H9 (cell line): ENCODE measurements at places on chromosomes 5 and 9.

DNA sequence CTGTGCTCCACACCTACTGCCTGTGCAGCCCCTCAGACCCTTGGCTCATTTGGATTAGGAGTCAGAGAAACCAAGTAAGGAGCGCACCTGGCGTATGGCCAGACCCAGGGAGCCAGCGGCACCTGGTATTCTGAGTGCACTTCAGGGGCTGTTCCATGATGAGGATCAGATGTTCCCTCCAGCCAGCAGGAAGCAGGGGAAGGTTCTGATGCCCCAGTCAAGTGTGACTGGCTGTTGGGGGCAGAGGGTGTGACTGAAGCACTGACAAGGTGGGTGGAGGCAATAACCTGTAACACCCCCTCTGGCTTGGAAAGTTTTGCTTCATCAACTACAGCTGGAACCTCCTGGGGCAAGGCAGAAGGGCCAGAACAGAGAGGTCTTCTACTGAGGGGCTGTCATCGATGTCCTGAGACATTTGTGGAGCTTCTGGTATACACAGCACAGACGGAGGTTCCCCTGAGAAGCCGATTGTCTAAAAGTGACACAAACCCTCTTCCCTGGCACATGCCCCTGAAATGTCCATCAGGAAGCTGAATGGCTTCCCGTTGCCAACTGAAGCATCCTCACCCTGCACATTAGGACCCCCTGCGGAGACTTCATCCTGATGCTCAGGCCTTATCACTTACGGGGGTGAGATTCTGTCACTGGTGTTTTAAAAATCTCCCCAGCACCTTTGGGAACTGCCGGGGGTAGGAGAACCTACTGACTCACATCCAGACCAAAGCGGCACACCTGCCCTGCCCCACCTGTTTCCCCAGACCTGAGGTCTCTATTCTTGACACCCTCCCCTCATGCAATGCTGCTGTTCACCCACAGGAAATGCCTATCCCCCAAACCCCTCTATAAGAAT lies 21.1 kb downstream of the TRAF1 start:
- DNase-seq: no peak

GRCh38 chr5:73544429-73545402 lies 20.7 kb downstream of the ANKRA2 start:
- DNase-seq: no peak

DNA sequence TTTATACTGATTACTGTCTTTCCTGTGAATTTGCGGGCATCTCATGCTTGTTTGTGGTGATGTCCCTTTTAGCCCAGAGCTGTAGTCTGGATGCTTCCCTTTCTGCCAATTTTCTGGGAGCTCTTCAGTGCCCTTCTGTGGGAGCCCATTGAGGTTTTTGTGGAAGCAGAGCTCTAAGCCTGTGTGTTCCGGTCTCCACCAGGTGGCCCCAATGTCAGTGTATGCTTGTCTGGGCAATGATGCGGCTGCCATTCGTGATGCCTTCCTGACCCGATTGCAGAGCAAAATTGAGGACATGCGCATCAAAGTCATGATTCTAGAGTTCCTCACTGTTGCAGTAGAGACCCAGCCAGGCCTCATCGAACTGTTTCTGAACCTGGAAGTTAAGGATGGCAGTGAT lies 35.1 kb downstream of the SH3GLB2 start:
- peak; percentile 52 for DNase-seq

GRCh38 chr5:35487233-35488025 lies 130.2 kb upstream of the SPEF2 start:
- no peak for DNase-seq

- DNase-seq: no peak
Observed at GRCh38 chr5:3198074-3198449, 397.6 kb upstream of the IRX1 start.

DNA sequence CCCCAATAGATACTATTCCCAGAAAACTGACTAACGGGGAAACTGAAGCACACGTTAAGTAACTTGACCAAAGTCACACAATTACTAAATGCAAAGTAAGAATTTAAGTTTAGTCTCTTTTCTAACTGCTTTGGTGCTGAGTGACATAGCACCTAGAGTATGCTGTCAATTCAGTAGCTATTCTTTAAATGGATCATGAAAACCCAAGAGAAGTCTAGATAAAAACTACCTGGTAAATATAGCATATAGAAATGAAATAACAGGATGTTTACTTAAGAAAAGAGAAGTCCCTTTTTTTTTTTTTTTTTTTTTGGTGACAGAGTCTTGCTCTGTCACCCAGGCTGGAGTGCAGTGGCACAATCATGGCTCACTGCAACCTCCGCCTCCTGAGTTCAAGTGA lies 129.2 kb downstream of the PDE4D start:
- DNase-seq: no peak

DNA sequence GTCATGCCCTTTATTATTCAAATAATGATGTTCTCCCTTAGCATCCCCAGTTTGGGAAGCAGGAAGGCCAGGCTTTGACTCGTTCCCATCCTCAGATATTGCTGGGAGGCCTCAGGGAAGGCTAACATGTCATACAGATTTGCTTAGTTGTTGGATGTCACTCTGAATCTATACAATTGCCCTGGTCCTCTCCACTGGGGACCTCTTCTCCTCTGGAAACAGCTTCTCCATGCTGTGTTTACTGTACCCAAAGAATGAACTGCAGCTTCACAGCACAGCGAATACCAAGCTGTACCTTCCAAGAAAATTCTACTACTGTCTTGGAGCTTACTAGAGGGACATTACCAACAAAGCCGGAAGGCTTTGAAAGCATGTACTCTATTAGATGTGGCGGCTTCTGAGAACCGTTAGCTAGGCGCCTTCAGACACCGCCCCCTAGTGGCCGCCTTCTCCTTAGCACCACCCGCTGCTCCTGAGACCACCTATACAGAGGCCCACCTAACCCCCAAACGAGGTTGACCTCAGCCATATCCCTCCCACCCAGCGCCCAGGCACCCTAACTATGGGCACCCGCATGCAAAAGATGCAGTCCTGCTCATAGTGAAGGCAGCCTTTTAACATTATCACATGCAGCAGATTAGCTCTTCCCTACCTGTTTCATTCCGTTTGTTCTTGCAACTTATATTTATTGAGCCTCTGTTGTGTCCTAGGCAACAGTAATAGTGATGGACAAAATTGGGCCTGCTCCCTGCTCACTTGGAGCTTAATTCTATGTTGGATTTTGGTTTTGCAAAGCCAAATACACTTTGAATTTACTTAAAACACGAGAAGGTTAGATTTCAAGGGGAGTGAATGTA lies 34.9 kb upstream of the FOXI1 start:
- peak; percentile 69 for DNase-seq

- no peak for DNase-seq
Observed at GRCh38 chr5:74672215-74672877, 12.7 kb upstream of the HEXB start.

- no peak for DNase-seq
Observed at GRCh38 chr9:93574091-93574899, 2.1 kb upstream of the PHF2 start.

DNA sequence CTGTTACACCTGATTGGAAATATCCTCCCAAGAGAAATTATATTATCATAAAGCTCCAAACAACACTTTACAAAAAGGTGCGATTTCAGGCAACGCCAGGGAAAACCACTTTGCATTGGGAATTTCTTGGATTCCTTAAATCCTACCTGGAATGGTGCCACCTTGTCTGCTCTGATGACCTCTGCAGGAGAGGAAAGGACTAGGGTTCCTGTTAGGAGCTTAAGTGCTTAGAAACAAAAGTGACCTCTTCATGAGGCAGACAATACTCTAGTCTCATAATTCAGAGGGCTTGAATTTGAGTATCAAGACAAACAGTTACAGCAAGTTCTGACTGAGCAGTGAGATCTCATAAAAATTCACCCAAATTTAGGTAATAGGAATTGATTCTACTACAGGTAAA lies 33.9 kb upstream of the GLIS3 start:
- no peak for DNase-seq

DNA sequence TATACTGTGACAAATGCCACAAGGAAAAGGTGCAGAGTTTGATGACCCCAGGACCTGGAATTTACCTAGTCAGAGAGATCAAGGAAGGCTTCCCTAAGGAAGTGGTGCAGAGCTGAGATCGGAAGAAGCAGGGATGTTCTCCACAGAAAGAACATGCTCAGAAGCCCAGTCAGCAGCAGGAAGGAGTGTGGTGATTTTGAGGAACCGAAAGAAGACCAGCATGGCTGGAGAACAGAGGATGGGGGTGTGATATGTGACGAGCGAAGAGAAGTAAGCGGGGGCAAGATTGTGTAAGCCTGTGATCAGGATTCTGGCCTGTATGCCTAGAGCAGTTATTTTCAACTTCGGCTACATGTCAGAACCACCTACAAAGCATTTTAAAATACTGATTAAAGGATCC lies 18.7 kb upstream of the PIK3R1 start:
- no peak for DNase-seq
